Activated naive CD8-positive, alpha-beta T cell treated with anti-CD3 and anti-CD28 coated beads, Interleukin-2, amount 50 U/mL, for 24 hours (primary cell): ENCODE measurements at places on chromosomes 6 and 20.

DNA sequence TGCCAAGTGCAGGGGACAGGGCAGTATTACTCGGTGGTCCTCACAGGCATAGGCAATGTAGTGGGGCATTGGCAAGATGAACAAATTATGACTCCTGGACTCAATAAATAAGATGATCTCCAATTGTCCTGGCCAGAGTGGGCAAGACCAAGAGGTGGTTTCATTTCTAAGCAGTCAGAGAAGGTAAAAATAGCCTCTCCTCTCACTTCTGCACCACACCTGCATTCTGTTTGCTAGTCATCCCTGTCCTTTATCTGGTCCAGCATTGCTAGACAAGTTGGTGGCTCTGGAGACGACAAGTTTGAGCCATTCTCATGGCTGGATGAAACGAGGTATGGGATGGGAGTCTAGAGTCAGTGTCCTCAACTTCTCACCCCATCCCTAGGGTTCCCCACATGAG is 83.0 kb downstream of the BANF2 start:
- no peak for DNase-seq
- H3K27me3 ChIP-seq: peaks cover 3% of the 10 kb centered on the region
- H3K36me3 ChIP-seq: peaks cover 4% of the 10 kb centered on the region

DNA sequence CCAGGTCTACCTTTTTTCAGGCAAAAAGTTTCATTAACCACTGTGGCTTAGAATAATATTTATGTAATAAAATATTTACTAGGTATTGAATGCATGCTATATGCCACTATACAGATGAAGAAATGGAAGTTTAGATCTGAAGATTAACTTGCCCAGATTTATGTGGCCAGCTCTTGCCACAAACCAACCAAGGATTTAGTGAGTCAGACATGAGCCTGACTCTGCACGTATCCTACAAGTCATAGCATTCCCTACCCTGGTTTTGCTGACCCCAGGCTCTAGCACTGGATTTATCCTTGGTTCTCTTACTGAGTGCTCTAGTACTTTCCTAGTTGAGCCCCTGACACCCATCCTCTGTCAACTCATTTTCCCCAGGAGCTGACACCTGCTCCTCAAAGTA is 75.4 kb downstream of the ANKEF1 start:
- peaks cover 5% of the 10 kb centered on the region for H3K27me3 ChIP-seq
- DNase-seq: no peak
- H3K4me3 ChIP-seq: no peak overlapping the region

- H3K4me1 ChIP-seq: no peaks in the 10 kb centered on the region
- no peak for DNase-seq
- H3K36me3 ChIP-seq: no peaks in the 10 kb centered on the region
- peaks cover 20% of the 10 kb centered on the region for H3K27me3 ChIP-seq
- H3K4me3 ChIP-seq: no peak overlapping the region
Observed at GRCh38 chr6:127204281-127204680, 62.4 kb upstream of the RNF146 start.

GRCh38 chr20:10249048-10249770 is 30.6 kb downstream of the SNAP25 start:
- no peak for DNase-seq
- H3K4me1 ChIP-seq: peaks cover under 1% of the 10 kb centered on the region
- H3K27ac ChIP-seq: no peak overlapping the region
- H3K4me3 ChIP-seq: no peak overlapping the region

DNA sequence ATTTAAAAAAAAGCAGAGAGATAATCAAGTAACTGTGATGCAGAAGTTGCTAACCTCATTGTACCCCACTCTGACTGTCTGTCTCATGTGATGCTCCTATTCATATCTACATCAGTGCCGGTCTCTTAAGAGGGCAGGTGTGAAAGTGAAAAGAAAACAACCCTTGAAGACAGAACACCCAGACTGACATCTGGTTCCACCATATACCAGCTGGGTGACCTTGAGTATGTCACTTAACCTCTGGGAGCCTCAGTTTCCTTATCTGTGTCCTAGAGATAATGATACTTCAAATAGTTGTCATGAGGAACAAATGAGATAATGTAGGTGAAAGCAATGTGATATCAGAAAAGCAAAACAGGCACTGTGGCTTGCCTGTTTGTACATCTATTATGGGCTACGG is 426.8 kb upstream of the SOX4 start:
- H3K27me3 ChIP-seq: no peaks in the 10 kb centered on the region
- no peak overlapping the region for H3K4me3 ChIP-seq
- no peak overlapping the region for H3K27ac ChIP-seq
- DNase-seq: no peak
- peaks cover 25% of the 10 kb centered on the region for H3K4me1 ChIP-seq

GRCh38 chr6:127938701-127939100 is 37.8 kb upstream of the THEMIS start:
- H3K36me3 ChIP-seq: peaks cover 2% of the 10 kb centered on the region
- peak overlapping the region; percentile 71 for H3K27ac ChIP-seq
- DNase-seq: no peak
- H3K27me3 ChIP-seq: no peaks in the 10 kb centered on the region

GRCh38 chr6:110566346-110567125 is 90.1 kb upstream of the SLC22A16 start:
- no peak for DNase-seq
- H3K27ac ChIP-seq: no peak overlapping the region
- peaks cover 4% of the 10 kb centered on the region for H3K4me1 ChIP-seq
- H3K4me3 ChIP-seq: no peak overlapping the region

- H3K27ac ChIP-seq: no peak overlapping the region
- H3K4me1 ChIP-seq: no peaks in the 10 kb centered on the region
- no peaks in the 10 kb centered on the region for H3K27me3 ChIP-seq
- no peaks in the 10 kb centered on the region for H3K36me3 ChIP-seq
- no peak overlapping the region for H3K4me3 ChIP-seq
Observed at GRCh38 chr6:166830891-166831363, 125.4 kb downstream of the RNASET2 start.

DNA sequence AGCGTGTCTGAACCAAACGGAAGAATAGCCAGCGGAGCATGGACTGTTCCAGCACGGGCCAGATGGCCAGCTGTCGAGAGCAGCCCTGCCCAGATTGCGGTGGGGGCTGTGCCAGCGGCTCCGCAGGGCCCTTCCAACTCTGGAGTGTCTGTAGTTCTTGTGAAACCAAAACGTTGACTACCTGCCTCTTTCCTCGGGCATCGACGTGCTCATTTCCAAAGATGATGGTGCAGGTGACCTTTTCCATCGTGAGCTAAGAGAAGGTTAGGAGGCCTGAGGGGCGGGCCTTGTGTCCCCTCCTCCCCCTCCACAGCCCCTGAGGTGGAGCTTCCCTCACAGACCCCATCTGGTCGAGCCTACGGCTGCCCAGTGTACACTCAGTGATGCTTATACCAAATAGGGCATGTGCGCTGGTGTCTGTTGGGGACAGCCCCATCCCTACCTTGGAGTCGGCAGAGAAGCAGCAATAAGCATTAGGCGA is 12.9 kb upstream of the C20orf144 start:
- H3K4me1 ChIP-seq: peaks cover 33% of the 10 kb centered on the region
- peaks cover 3% of the 10 kb centered on the region for H3K36me3 ChIP-seq
- no peak for DNase-seq
- H3K27me3 ChIP-seq: no peaks in the 10 kb centered on the region
- no peak overlapping the region for H3K4me3 ChIP-seq
- H3K27ac ChIP-seq: no peak overlapping the region

DNA sequence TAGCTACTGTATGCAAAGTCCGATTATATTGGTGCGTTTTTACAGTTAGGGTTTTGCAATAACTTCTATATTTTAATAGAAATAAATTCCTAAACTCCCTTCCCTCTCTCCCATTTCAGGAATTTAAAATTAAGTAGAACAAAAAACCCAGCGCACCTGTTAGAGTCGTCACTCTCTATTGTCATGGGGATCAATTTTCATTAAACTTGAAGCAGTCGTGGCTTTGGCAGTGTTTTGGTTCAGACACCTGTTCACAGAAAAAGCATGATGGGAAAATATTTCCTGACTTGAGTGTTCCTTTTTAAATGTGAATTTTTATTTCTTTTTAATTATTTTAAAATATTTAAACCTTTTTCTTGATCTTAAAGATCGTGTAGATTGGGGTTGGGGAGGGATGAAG is 13.7 kb upstream of the PLCG1 start:
- H3K27ac ChIP-seq: no peak overlapping the region
- DNase-seq: no peak
- no peak overlapping the region for H3K4me3 ChIP-seq

DNA sequence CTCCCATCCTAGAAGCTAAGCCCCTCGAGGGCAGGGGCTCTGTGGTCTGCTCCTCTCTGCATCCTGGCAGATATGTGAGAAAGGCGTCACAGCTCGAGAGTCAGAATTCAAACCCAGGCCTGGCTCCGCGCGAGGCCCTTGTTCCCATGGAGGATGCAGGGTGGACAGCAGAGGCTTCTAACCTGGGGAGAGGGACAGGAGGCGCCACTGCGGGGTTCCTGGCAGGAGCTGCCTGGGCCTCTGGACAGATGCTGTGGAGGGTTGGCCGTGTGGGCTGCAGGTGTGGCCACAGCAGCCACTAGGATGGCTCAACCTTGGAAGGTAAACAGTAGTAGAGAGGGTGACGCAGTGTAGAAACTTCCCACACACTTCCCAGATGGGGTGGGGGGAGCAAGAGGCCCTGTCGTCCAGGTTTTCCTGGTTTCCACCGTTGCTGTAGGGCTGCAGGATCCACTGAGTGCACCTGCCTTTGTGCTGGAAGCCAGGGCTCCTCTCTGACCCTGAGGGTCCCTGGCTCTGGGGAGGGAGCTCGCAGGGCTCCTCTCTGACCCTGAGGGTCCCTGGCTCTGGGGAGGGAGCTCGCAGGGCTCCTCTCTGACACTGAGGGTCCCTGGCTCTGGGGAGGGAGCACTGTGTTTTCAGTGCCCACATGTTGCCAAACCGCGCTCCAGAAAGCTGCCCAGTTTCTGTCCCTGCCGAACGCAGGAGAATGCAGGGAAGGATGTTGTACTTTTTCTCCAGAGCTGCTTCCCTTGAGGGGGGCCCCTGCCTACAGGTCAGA is 14.2 kb downstream of the RBM38 start:
- peak overlapping the region; percentile 46 for H3K27ac ChIP-seq
- H3K4me3 ChIP-seq: no peak overlapping the region
- H3K4me1 ChIP-seq: peaks cover 33% of the 10 kb centered on the region
- H3K27me3 ChIP-seq: no peaks in the 10 kb centered on the region
- no peak for DNase-seq
- peaks cover 51% of the 10 kb centered on the region for H3K36me3 ChIP-seq

DNA sequence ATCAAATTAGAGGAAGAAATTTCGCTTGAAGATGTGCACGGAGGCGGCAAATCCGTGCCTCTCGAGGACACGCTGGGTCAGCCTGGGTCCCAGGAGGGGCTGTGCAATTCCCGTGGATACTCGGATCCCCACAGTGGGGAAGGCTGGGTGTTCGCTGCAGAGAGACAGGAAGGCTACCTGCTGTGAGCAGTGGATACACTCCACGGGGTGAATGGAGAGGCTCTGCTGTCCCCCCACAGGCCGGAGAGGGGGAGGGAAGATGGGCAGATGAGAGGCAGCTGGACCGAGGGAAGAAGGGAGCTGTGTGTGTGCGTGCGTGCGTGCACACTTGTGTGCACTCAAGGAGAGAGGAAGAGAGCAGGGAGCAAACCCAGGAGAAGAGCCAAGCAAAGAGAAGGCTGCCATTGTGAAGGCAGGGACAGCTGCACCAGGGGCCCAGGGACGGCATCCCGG is 57.3 kb downstream of the SULF2 start:
- H3K4me1 ChIP-seq: peaks cover 33% of the 10 kb centered on the region
- H3K27ac ChIP-seq: peak overlapping the region; percentile 96
- DNase-seq: no peak

DNA sequence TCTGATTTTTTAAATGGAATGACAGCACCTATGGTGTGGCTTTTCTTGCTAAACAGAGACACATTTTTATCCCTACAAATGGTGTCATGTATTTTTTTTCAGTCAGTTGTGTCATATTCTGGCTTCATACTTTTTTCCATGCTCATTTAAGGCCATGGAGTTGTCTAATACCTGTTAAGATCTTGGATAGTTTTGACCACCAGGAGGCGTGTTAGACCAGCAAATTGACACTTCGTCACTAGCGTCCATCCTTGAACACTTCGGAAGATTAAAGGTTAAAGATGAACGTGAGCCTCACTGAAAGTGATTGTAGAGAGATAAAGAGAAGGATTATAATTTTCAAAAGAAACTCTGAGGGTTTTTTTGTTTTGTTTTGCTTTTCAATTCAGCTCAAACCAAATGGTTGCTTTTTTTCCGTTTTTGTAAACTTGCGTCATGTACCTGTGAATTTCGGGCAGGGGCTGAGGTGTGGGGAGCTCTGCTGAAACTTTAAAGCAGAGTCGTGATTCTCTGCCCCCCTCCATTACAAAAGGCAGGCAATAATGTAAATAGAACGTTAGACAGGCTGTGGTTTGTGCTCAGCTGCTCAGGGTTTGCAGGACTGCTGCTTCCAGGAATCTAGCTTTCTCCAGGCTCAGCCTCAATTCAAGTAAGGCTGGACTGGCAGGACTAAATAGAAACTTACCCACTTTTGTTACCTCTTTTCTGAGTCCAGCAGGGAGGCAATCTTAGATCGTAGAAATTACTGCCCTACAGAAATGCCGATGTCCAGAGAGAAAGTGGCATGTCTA is 245.1 kb downstream of the FOXA2 start:
- no peaks in the 10 kb centered on the region for H3K36me3 ChIP-seq
- peak; percentile 39 for DNase-seq
- peaks cover 1% of the 10 kb centered on the region for H3K4me1 ChIP-seq
- H3K4me3 ChIP-seq: no peak overlapping the region
- no peak overlapping the region for H3K27ac ChIP-seq

GRCh38 chr6:135014353-135014832 is 40.2 kb downstream of the HBS1L start:
- peak overlapping the region; percentile 84 for H3K27ac ChIP-seq
- peaks cover 60% of the 10 kb centered on the region for H3K4me1 ChIP-seq
- peak overlapping the region; percentile 43 for H3K4me3 ChIP-seq
- H3K27me3 ChIP-seq: no peaks in the 10 kb centered on the region
- peaks cover 20% of the 10 kb centered on the region for H3K36me3 ChIP-seq
- no peak for DNase-seq

GRCh38 chr6:28953039-28953584 is 29.3 kb upstream of the TRIM27 start:
- H3K36me3 ChIP-seq: peaks cover 2% of the 10 kb centered on the region
- peaks cover 17% of the 10 kb centered on the region for H3K27me3 ChIP-seq
- DNase-seq: peak; percentile 66
- H3K27ac ChIP-seq: peak overlapping the region; percentile 84

- DNase-seq: no peak
- no peaks in the 10 kb centered on the region for H3K4me1 ChIP-seq
- no peak overlapping the region for H3K27ac ChIP-seq
- no peaks in the 10 kb centered on the region for H3K36me3 ChIP-seq
Observed at GRCh38 chr6:133266186-133266585, 25.0 kb downstream of the EYA4 start.

- no peak for DNase-seq
- no peak overlapping the region for H3K4me3 ChIP-seq
- H3K27me3 ChIP-seq: peaks cover 10% of the 10 kb centered on the region
- H3K27ac ChIP-seq: no peak overlapping the region
- H3K36me3 ChIP-seq: no peaks in the 10 kb centered on the region
Observed at GRCh38 chr6:134741200-134741536, 208.7 kb downstream of the ALDH8A1 start.
